ENCODE measurements at places on chromosomes 6 and 20. TPM values are rescaled to one million over a fixed set of nuclear protein-coding genes. Genes with fewer than 3 reads are reported as not detected.
A peak's percentile ranks its signal among the peaks of the same experiment; 100 is the strongest.

DNA sequence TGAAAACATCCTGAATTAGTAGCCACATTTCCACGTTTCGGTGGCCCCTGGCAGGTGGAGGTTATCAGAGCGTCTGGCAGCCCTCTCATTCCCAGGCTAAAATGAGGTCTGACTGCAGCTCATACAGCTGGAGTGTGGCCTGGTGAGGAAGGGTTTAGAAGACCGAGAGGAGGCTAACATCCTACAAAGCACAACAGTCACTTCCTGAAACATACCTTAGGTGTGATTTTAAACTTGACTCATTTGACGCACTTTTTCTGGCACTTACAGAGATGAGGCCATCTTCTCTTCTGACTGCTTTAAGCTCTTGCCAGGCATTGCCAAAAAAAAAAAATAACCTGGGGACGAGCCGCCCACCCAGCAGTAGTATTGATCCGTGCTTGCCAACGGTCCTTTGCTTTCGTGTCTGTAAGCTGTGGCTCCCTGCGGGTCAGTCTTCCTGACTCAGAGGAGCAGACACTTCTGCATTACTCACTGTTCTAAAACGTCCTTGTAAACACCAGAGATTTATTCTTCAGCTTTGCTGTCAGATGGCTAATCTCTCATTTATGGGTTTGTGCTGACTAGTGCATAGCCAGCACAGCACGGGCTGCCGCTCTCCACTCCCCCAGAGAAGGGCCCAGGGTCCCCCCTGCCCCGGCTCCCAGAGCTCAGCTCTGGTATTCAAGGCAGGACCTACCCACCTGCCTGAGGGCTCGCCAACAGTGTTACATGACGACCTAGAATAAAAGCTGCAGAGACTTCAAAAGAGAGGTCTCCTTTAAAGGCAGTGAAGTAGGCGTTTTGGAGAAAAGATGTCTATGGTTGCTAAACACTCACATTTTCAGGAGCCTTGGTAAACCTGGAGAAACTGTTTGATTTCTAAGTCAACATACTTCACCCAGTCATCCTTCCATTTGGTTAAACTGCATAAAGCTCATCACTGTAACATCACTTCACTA lies 78.5 kb upstream of the FRMD1 start:
- DNase-seq, result no peak

GRCh38 chr6:167416676-167417430 lies 92.0 kb downstream of the TTLL2 start:
- no peak for DNase-seq

DNA sequence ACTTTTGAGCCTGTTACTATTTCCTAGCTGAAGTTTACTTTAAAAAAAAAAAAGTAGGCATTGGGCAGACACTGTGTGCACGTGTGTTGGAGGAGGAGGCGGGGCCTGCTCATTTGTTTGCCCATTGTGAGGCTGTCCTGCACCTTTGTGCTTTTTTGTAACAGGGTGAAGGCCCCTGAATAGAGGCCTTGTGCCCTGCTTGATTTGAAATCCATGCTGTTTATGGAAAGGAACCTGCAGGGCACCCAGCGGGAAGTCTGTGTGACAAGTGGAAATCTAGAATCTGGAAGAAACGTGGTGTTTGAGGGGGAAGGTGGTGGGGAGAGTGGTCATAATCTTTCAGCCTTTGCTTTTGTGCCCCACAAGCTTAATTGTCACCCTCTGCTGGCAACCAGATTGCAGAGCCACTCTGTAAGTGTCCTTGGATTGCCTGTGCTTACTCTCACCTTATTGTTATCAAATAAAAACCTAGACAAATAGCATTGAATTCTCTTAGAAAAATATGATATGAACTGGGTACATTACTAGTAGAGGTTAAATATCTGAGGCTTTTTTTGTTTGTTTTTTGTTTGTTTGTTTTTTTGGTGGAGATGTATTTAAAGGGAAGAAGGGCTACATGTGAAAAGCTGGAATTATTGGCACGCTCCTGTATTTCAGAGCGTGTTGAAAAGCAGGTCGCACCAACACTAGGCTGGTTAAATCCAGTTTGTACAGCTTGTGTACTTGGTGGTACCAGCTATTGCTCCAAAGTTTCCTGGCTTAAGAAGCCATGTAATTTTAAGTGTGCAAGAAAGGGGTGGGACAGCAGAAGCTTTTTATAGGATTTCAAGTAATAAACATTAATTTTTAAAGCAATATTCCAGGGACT lies 156.3 kb downstream of the ARID1B start:
- no peak for DNase-seq

GRCh38 chr20:8661229-8661952 lies 407.5 kb upstream of the PLCB4 start:
- no peak for DNase-seq

DNA sequence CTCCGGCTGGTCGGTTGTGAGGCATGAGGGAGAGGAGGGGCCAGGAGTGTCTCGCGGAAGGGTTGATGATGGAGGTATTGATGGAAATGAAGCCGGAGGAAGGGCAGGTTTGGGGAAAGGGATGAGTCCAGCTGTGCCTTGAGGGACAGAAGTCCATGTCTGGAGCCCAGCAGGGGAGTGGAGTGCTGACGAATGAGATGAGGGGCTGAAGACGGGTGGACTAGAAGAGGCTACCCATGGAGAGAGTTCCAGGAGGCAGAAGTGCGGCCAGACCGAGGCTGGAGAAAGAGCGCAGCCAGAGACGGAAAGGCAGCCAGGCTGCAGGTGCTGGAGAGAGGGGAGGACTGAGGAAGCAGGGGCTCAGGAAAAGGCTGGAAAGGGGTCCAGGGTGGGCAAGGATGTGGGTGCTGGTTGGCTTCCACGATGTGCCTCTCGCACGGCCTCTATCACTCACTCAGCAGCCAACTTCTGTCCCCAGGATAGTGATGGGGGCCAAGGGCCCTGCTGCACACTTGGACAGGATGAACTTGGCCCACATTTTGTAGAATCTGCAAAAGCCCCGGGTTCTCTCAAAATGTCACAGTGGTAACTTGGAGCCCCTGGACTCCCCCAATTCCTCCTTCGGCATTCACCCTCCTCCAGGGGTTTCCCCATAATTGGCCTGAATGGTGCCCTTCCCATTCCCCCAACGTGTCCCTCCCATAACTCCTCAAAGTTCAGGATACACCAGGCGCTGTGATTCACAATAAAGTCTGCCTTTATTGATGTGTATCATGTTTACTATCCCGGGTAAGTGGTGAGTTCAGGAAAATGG lies 627 bp upstream of the EIF6 start:
- DNase-seq, result no peak

DNA sequence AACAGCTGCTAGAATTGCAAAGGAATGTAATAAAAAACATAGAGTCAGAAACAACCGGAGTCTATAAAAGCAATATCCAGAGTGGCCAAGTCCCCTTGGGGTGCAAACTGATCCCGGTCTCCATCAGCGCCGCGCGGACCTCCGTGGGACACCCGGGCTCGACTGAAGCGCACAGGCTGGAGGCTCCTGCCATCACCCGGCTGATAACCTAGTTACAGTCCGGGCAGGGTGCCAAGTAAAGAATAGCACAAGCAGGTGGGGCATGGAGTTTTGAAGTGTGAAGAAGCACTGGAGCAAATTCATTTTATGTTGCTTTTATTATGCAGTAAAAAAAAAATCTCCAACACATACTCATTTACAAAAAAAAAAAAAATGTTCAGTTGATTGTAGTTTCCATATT lies 205.1 kb upstream of the GMDS start:
- DNase-seq, result no peak

- no peak for DNase-seq
Measured at GRCh38 chr6:8780653-8781052, 345.3 kb upstream of the SLC35B3 start.

GRCh38 chr6:144065213-144065660 lies 30.1 kb downstream of the SF3B5 start:
- no peak for DNase-seq

GRCh38 chr6:111971866-111972532 lies 81.9 kb upstream of the CCN6 start:
- no peak for DNase-seq

DNA sequence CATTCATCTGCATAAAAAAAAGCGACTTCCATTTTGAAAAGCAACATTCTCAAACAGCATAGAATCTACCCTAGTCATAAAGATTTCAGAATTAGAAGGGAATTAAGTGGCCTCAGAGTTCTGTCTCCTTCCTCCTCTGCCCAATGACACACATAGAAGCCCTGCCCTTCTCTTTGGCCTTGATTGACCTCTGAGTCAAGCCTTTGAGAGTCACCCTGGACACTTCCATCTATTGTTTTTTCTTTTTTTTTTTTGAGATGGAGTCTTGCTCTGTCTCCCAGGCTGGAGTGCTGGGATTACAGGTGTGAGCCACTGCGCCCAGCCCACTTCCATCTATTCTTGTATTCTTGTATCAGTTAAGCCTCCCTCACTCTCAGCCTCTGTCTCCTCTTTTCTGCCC lies 44.8 kb upstream of the CTNNBL1 start:
- no peak for DNase-seq

GRCh38 chr6:158459726-158460125 lies 100.2 kb upstream of the TMEM181 start:
- DNase-seq, result no peak

DNA sequence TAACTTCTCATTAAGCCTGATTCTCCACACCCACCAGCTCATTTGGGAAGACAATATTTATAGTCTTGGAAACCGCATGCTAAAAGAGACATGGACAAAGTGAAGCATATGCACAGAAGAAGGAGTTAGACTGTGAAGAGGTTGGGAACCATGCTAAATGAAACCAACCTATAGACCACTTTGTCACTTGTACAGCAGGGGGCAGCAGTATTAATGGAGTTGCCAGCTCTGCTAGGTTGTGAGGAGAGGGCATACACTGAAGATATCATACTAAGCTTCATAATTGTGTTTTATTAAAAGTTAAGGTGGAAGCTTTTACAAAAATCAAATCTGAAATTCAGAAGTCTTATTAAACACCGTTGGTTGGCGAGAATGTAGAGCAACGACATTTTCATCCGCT lies 38.3 kb upstream of the HMGCLL1 start:
- DNase-seq, result no peak

- DNase-seq, result no peak
Measured at GRCh38 chr20:9441948-9442347, 72.4 kb upstream of the LAMP5 start.

GRCh38 chr20:50388733-50389437 lies 121.3 kb upstream of the PTPN1 start:
- DNase-seq, result no peak

DNA sequence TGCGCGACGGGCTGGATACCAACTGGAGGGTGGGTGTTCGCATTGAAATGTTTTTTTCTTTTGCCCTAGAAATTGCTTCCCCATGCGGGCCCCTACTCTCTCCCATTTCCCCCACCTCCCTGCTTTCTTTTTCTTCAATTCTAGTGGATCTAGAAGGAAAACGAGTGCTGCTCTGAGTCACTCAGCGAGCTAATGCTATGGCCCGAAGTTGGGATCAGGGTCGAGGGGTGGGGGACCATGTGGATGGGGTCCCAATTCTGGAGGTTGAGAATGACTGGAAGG lies 71.5 kb downstream of the SOX4 start:
- DNase-seq, result no peak

DNA sequence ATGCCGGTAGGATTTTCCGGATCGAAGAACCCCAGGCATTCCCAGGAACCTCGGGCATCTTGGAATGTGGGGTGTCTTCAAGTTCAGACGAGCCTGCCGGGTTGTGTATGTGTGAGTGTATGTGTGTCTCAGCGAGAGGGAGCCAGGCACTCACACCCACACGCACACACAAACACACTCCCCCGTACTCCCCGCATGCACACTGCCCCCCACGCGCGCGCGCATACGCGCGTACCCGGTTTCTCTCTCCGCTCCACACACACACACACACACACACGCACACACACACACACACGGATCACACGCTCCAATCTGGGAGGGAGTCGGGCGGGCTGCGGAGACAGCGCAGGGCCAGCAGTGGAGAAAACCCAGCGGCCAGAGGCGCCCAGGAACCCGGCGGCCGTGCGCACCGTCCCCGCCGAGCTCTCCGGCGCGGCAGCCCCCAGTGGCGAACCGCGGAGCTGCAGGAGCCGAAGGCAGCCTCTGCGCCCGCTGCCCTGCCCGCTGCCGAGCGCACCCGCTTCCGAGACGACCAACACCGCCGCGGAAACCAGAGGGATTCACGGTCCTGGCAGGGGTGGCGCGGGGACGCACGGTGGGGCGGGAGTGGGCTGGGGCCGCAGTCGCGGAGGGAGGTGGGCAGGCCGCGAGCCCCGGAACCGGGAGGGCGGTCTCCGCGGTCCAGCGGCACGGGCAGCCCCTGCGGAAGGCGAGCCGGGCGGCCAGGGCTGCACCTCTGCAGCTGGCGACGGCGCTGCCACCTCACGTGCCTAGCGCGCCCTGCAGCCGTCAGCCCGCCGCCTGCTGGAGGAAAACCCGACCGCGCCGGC lies at the start of gene LRFN2:
Gene LRFN2, minus strand, starts transcription at position 125 of the 830 bp plus-strand sequence.
- DNase-seq, result peak; percentile 64

DNA sequence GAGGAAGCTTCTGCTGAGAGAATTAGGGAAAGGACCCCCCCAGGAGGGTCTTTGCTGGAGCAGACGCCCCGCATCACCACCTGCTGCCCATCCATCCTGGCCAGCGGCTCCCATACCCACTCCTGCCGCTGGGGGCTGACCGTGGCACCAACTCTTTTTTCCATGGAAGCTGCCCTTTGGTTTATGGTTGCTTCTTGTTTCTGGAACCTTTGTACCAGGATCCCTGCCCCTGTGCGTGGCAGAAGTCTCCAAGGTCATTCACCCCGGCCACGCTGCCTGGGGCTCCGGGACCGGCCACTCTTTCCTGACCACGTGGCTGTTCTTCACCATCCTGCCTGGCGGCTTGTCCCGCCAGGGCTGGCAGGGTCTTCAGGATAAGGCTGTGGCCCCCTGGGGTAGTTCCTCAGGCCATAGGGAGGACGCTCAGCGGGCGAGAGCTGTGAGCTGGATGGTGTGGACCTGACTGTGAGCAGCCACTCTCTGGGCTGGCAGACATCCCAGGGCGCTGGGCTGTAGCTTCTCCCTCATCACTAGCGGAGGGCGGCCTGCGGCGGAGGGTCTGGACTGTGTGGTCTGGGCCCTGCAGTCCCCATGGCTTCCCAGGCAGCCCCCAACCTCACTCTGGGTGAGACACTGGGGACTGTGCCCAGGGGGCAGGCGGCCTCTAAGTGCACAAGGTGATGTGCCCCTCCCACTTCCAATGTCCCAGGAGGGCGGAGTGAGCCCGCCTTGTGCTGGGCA lies 22.8 kb upstream of the RBBP8NL start:
- no peak for DNase-seq

DNA sequence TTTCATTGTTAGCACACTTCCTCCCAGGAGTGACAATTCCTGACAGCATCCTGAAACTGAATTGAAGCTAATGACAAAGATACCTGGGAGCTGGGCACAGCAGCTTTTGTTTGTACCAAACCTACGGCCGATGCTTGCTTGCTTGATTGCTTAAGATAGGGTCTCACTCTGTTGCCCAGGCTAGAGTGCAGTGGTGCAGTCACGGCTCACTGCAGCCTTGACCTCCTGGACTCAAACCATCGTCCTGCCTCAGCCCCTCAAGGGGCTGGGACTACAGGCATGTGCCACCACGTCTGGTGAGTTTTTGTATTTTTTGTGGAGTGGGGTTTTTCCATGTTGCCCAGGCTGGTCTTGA lies 84.7 kb upstream of the SCP2D1 start:
- DNase-seq, result no peak

GRCh38 chr6:156311291-156311690 lies 465.9 kb upstream of the ARID1B start:
- DNase-seq, result no peak

Gene SLC22A2
- total RNA-seq, result 0.82 TPM

Gene PACSIN1
- 2.9 TPM for total RNA-seq

Gene C6orf163
- total RNA-seq, result 4.9 TPM

Gene RSPO3
- total RNA-seq, result 36.7 TPM

Gene DEFB127
- total RNA-seq, result not detected

Gene BACH2
- 48.9 TPM for total RNA-seq

Gene REM1
- not detected for total RNA-seq

Gene SYNDIG1
- 26.1 TPM for total RNA-seq

Gene TTLL9
- total RNA-seq, result 1.2 TPM

Gene FOXS1
- total RNA-seq, result 0.82 TPM

Gene DXO
- total RNA-seq, result 7.3 TPM

Gene ADGRG6
- 9.8 TPM for total RNA-seq

Gene HLA-DOA
- 0.82 TPM for total RNA-seq

Data from frontal cortex (tissue), 4 donors.